ENCODE measurements at places on chromosomes 2 and 18.

GRCh38 chr18:21703241-21703820, 1.2 kb downstream of the ABHD3 start:
- DNase-seq = no peak

GRCh38 chr18:65221736-65222135, 529.1 kb upstream of the CDH7 start:
- DNase-seq = no peak

DNA sequence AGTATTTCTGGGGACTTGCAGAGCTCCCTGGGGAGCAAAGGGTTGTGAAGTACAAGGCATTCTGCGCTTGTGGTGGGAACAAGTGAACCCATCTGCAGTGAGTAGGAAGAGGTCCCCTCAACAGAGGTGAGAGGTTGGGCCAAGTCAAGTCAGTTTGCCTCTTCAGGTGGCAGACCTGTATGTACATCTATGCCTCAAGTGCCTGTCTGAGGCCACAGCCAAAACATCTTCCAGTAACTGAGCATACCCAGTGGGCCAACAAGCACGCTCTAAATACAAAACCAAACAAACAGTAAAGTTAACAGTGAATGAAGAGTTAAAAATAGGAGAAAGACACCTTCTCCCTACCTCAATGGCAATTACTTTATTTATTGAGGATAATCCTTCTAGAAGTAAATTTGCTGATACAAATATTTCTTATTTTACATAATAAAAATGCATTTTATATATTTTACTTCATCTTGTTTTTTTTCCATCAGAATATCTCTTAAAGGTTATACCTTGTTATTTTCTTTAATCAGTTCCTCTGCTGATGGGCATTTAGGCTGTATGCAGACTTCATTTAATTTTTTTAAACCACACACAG, 2.5 kb downstream of the GYPC start:
- DNase-seq = no peak

- DNase-seq = no peak
Measured at GRCh38 chr2:28868611-28869010, 1.5 kb downstream of the TRMT61B start.

All from inflammatory macrophage treated with lipopolysaccharide for 4 hours (primary cell).